ENCODE measurements at places on chromosomes 2 and 18.

- DNase-seq, result no peak
These were observed 115.3 kb upstream of the FZD5 start for GRCh38 chr2:207885010-207885409.

GRCh38 chr18:35490894-35491699, 6.7 kb downstream of the INO80C start:
- no peak for DNase-seq

- DNase-seq, result no peak
These were observed 143.6 kb downstream of the COL4A4 start for GRCh38 chr2:227020416-227020815.

DNA sequence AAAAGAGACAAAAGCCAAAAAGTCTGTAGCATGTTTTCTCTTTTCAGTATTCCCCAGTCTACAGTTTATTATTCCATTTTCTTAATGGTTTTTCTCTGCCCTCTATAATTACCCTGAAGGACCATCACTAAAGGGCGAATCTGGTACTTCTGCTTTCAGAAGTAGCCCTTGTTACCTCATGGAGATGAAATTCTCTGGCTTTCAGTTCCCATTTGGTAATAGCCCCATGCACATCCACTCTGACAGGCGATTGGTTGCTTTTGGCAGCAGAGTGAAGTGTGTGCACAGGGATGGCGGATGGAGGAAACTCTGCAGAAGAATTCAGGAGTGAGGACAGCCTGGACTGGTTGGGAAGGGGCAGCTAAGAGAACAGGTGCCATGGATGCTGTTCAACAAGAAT, 66.3 kb upstream of the NABP1 start:
- DNase-seq, result no peak

- DNase-seq, result peak; percentile 11
These were observed 501 bp downstream of the LPIN1 start for GRCh38 chr2:11746807-11747459.

- DNase-seq, result no peak
These were observed 78.1 kb upstream of the KIF5C start for GRCh38 chr2:148796735-148797512.

GRCh38 chr2:239507576-239508258, 106.9 kb upstream of the HDAC4 start:
- no peak for DNase-seq

DNA sequence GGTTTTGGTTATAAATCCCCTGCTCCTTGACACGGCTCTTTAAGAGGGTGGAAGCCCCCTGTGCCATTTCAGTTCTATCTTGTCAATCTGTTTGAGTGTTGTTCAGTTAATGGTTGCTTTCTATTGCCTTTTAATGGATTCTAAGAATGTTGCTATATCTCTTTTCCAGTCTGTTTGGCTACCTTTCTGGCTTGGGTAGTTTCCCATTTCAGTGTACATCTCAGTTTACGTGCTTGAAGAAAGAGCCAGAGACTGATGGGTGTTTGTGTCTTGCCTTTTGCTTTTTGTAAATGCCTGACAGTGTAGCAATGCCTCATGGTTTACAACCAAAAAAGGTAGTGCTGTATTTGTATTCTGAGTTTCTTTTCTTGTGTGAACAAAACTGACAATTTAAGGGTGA, 45.3 kb downstream of the SPATS2L start:
- no peak for DNase-seq

DNA sequence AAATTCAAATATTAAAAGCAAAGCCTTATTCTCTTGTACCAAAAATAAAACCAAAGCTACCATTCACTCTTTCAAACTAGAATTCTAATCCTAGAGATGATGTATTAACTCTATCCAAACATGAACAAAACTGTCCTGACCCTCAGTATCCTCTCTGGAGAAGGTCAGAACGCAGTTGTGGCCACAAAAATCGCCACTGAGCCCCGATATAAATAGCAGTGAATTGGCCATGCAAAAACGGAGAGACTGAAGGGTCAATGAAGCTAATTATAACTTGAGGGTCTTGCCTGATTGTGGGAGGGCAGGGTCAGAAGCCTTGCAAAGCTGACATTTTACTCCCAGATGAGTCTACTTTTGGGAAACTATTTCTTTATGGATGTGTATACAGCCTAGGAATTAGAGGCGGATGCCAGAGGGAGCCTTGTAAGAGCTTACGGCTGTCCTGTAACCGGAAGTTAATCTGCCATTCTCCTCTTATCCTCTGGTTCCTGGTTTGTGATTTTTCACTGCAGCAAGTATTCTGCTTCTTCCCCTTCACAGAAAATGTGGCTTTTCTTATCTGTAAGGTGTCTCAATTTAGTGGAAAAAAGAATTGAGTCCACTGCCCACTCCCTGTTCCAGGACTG, 28.1 kb downstream of the CAVIN2 start:
- DNase-seq, result no peak

DNA sequence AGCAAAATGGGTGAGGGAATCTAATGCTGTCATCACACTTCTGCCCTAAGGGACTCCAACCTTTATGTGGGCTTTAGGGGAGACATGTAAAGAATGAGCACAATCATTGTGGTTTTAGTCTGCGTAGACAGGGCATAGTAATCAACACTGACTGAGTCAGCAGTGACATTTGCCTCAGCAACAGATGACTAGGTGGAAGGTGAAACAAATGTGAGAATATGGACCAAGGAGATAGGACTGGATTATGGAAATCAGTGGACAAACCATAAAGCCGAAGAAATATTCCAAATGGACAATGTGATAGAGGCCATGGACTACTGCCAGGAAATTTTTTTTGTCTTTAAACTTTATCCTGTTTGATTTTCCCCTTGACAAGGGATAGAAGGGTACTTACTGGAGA, 83.9 kb downstream of the PDK1 start:
- DNase-seq, result no peak

DNA sequence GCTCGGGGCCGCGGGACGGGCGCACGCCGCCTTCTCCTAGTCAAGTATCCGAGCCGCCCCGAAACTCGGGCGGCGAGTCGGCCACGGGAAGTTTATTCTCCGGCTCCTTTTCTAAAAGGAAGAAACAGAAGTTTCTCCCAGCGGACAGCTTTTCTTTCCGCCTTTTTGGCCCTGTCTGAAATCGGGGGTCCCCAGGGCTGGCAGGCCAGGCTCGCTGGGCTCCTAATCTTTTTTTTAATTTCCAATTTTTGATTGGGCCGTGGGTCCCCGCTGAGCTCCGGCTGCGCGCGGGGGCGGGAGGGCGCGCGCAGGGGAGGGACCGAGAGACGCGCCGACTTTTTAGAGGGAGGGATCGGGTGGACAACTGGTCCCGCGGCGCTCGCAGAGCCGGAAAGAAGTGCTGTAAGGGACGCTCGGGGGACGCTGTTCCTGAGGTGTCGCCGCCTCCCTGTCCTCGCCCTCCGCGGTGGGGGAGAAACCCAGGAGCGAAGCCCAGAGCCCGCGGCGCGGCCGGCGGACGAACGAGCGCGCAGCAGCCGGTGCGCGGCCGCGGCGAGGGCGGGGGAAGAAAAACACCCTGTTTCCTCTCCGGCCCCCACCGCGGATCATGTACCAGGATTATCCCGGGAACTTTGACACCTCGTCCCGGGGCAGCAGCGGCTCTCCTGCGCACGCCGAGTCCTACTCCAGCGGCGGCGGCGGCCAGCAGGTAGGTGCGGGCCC, 617 bp downstream of the FOSL2 start:
- no peak for DNase-seq
